ENCODE measurements at places on chromosomes 13 and 19.

GRCh38 chr19:16361254-16361653 is 36.6 kb downstream of the KLF2 start:
- no peak for DNase-seq

GRCh38 chr13:58455094-58455493 is 823.5 kb downstream of the PCDH17 start:
- no peak for DNase-seq

DNA sequence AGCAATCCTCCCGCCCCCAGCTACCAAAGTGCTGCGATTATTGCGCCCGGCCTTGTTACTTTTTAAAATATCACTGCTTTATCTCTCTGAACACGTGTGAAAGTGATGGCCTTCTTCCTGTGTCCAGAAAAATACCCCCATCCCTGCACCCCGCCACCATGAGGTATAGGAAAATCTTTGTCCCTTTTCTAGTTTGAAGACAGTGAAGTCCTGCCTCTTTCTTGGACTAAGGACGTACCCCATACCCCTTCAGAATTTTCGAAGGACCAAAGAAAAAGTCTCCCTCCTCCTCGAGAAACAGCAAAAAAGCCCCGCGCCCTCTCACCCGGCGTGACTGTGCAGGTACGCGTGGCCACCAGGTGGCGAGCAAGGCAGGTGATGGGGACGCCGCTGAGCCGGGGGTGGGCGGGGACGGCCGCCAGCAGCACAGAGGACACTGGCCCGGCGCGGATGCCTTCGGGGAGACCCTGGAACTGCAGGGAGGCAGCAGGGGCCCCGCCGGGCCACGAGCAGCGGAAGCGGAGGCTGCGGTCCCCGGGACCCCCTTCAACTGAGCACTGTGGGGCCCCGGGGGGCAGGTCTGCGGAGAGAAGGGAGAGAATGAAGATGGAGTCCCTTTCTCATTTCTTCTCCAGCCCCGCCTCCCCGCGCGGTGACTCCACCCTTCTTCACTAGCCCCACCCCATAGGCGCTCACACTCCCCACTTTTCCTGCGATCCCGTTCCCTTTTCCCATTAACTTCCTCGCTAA is 3.2 kb downstream of the VSIG10L start:
- peak; percentile 72 for DNase-seq

GRCh38 chr19:42216653-42217519 is 591 bp downstream of the DEDD2 start:
- DNase-seq, result no peak

GRCh38 chr19:21748088-21748487 is 19.3 kb downstream of the ZNF100 start:
- DNase-seq, result no peak

All from stimulated activated CD8-positive, alpha-beta memory T cell treated with anti-CD3 and anti-CD28 coated beads, Interleukin-12 subunit alpha, Interleukin-12 subunit beta, amount 100 ng/mL, for 1 hour (primary cell).